NCI-H1417 treated with DMSO at 0.1 percent for 48 hours (cell line): ENCODE measurements at places on chromosomes 2 and 18.

- DNase-seq: no peak
Observed at GRCh38 chr18:63344263-63344662, 22.7 kb downstream of the KDSR start.

DNA sequence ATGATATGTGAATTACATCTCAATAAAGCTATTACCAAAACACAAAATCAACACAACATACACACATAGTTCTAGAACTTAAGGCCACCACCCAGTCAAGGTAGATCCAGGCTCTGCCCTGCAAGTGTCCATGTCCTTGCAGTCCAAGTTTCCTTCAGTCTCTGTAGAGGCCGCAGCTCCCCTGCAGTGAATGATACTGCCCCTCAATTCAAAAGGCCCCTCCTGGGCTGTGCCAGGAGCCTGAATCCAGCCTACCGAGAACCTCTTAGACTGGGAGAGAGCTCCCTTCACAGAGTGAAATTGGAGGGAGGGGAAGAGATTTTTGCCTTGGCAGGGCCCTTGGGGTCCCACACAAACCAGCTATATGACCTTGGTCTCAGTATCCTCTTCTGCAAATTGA, 42.5 kb upstream of the ATP6V1B1 start:
- no peak for DNase-seq

DNA sequence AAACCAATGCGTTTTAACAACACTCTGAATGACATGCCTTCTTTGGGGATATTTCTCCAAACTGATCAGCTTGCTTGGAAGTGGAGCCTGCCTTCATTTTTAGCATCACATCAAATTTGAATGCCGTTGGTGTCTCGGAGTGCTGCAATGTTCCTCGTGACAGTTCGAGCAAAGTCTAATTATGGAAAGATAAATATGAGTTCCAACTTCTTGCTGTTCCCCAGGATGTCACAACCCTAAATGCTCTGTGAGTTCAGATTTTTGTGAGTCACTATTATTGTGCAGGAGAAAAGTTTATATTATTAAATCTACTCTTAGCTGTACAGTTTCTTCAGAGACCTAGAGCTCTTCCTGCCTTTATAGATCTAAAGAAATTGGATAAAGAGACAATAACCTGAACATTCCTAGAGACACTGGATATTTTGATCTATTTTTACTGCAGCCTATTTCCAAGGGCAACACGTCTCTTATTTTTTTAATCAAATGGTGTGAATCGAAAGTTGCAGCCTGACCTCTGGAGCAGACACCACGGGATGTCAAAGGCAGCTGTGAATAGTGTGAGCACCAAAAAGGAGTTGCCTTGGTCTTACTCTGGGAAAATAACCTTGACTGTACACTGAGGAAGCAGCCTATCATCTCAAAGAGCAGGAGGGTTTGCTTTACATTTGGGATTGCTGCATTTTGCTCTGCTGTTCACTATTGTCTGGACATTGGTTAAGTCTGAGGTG, 330.1 kb downstream of the TDRD15 start:
- DNase-seq: no peak

DNA sequence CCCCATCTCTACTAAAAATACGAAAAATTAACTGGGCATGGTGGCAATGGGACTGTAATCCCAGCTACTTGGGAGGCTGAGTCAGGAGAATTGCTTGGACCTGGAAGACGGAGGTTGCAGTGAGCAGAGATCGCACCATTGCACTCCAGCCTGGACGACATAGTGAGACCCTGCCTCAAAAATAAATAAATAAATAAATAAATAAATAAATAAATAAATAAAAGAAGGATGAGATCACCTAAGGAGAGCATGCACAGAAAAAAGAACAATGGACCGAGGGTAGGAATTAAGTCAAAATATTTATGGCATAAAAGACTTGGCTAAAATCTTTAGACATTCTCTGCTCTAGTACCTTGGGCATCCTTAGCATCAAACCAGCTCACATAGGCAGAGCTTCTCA, 8.9 kb upstream of the RBMS1 start:
- no peak for DNase-seq

DNA sequence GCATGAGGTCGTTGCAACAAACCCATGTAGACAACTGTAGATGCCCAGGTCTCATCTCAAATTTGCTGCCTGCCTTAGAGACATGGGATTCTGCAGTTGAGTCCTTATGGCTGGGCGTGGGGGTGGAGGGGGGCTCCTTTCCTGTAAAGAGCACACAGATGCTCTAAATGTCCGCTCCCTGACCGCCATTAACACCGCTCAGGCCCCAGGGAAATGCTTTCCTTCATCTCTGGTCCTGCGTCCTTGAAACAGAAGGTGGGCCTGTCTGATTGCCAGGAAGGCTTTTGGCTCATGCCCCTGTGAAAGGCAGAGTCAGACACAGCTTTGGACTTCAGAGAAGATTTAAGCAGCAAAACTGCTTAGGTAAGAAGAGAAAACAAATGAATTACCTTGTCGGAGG, 25.7 kb downstream of the GPR39 start:
- DNase-seq: no peak

DNA sequence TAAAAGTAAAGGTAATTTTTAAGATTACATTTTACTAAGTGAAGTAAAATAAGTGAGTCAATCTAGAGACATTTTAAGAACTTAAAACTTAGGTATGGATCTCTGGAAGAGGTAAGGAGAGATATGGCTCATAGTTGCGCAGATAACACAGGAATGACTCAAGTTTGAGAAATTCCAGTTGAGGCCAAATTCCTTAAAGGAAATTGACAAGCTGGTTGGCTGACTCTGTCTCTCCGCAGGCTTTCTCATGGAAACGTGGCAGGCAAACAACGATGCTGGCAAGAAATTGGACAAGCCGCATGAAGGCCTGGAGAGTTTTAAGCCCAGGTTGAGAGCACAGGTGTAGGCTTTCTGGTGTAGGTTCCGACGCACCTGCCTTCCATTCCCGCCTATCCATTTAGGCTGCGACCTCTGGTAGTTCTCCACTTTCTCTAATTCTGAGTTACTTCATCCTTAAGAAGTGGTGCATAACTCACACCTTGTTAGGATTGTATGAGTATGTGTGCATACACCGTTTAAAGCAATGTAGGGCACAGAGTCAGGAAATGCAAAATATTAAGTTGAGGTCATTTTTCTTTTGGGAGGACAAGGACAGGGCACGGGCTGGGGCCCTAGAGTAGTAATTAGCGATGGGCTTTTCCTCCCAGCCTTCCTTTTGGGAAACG, 589 bp upstream of the DAW1 start:
- DNase-seq: no peak

GRCh38 chr2:893311-893710, 57.3 kb upstream of the SNTG2 start:
- no peak for DNase-seq

DNA sequence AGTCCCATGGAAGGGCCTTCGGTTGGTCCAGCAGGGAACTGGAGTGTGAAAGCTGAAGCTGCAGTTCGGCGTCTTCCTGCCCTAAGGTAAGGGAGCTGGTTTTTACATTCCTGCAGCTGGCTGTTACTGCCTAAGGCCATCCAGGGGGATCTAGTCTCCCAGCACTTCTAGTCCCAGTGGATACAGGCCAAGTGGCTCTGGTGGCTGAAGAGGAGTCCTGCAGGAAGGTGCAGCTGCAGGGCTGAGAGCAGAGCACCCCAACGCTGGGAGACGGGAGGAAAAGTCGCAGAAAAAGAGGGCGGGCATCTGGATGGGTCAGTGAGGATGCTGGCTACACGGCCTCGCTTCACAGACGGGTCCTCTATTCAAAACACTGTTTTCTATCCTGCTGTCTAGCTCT, 225.0 kb upstream of the HS6ST1 start:
- DNase-seq: no peak

- no peak for DNase-seq
Observed at GRCh38 chr18:23894661-23895175, 119.8 kb upstream of the TTC39C start.

- no peak for DNase-seq
Observed at GRCh38 chr18:78540636-78541529, 438.7 kb upstream of the SALL3 start.
